ENCODE measurements at places on chromosomes 11 and 22.

DNA sequence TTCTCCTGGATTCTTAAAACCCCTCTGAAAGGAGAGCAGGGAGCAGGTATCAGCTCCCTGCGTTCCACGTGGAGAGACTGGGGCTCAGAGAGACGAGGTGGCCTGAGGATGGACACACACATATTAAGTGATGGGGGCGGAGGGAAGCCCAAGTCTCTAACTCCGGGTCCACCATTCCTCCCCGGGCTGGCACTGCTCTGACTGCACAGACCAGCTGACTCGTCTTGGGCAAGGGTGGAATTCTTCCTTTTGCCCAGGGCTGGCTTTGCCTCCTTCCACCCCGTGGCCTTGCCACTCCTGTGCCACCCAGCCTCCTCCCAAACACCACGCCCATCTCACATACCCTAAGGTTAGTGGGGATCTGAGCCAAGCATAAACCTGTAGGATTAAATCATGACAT lies 65.0 kb downstream of the BUD13 start:
- no peak for DNase-seq

DNA sequence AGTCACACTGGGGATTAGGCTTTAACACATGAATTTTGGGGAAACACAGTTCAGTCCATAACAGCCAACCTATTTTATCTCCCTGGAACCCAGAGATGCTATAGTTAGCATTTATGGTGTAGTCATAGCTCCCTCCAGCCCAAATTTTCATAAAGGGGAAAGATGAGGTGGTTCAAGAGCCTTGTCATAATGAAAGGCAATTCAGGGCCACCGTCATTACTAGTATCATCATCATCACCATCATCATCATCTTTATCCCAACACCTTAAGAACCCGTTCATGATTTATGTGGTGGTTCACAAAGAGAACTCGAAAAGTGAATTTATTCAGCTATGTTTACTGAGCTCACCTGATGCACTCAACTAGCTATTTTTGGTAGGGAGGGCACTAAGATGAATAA lies 2.4 kb upstream of the TUBA8 start:
- DNase-seq: no peak

GRCh38 chr11:78883506-78883905 lies 308.8 kb upstream of the NARS2 start:
- DNase-seq: no peak

DNA sequence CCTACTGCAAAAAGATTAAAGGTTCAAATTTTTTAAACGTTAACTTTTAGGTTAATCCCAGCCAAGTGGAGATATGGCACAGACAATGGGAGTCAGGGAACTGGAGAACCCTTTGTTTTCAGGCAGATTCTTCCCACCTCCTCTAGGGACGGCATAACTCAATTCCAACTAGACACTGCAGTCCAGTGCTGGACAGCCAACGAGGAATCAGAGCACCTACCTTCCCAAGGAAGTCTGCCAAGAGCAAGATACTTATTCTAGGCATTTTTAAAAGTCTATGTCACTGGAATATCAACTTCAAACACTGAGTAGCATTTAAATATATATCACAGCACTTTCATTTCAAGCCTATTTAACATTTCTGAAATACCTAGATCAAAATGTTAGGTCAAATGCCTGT lies 7.3 kb downstream of the CADM1 start:
- DNase-seq: no peak

DNA sequence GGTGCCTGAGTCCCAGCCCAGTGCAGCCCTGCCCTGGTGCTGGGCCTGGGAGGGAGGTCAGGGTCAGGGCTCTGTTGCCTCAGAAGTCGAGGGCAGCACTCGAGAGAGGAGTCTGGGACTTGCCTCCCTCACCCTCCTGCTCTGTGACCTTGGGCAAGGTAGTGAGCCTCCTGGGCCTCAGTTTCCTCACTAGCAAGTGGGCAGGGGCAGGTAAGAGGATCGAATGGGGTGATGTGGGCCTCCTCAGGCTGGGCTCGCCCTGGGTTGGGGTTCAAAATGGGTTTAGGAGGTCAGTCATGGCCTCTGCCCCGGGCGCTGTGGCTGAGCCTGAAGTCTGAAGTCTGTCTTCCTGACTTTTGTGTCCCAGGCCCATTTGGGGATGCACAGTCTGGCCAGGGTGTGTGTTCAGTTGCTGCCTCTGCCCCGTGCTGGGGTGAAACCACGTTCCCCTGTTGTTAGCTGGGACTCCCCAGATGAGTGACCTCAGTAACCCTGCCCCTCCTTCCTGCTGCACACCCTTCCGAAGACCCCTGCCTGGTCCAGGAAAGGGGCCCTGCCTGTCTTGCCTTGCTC lies 40.9 kb upstream of the CELSR1 start:
- no peak for DNase-seq

DNA sequence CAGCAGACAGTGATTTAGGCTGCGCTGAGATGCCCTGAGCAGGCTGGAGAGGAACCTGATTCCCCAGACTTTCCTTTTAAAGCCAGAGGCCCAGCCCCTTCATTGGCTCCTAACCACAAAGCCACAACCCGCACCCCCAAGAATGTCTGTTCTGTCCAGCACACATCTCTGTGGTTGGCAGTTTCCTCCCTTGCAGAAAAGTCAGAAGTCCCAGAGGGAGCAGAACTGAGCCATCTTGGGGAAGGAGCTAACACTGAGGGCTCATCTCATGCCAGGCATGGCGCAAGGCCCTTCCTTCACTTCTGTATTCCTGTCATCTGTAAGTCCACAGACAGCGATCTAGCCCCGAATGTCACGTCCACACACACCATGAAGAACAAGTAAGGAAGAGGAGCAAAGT lies 97.1 kb upstream of the SYT13 start:
- no peak for DNase-seq

GRCh38 chr22:39493759-39494158 lies 8.3 kb upstream of the MIEF1 start:
- no peak for DNase-seq

GRCh38 chr11:4213746-4214145 lies 119.1 kb downstream of the RRM1 start:
- no peak for DNase-seq

GRCh38 chr11:110778343-110778742 lies 66.1 kb upstream of the ARHGAP20 start:
- DNase-seq: no peak

- no peak for DNase-seq
Observed at GRCh38 chr22:28911777-28912669, 28.7 kb downstream of the ZNRF3 start.

GRCh38 chr22:43213051-43213450 lies 26.1 kb upstream of the TTLL12 start:
- peak; percentile 62 for DNase-seq

DNA sequence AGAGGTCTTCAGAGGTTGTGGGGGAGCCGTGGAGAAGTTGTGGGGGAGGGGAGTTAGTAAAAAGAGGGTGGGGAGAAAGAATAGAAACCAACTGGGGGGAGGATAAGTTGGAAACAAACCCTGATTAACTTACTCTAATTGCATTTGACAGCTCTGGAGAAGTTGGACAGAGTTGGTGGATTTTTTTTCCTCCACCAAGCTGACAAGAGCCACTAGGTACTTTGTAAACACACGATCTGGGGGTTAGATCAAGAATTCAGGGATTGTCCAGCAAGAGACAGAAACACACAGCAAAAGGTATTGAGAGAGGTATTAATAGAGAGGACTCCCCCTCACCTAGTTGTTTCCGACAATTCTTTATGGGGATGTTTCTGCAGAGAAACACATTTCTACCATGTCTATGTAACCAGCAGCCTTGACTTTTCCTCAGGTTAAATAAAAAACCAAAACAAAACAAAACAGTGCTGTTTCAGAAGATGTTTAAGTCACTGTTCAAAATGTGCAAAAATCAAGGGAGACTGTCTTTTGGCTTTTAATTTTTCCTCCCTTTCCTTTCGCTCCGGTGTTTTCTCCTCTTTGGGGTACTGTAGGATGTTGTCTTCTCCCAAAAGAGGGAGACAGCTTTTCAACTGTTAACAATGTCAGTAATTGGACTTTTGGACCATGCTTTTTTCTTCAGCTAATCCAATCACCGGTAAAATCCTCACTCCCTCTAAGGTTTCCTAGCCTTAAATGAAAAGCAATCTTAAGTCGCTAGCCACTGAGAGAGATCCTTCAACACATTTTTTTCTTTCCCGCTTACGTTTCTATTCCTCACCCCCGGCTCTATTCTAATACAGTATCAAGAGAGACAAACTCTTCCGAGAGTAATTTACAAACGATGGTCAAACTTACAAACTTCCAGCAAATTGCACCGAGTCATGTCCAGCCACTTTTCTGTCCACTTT lies 708 bp downstream of the MAML2 start:
- DNase-seq: no peak

GRCh38 chr22:19873138-19873959 lies 18.7 kb upstream of the GNB1L start:
- no peak for DNase-seq

All from WERI-Rb-1 (cell line).